ENCODE measurements at places on chromosomes 13 and 19.

GRCh38 chr19:56348289-56348877 lies 33.7 kb upstream of the ZSCAN5A start:
- DNase-seq, result peak; percentile 11
- H3K27ac ChIP-seq, result no peak overlapping the region
- no peak overlapping the region for H3K4me3 ChIP-seq
- H3K27me3 ChIP-seq, result peaks cover 44% of the 10 kb centered on the region
- no peaks in the 10 kb centered on the region for H3K36me3 ChIP-seq

DNA sequence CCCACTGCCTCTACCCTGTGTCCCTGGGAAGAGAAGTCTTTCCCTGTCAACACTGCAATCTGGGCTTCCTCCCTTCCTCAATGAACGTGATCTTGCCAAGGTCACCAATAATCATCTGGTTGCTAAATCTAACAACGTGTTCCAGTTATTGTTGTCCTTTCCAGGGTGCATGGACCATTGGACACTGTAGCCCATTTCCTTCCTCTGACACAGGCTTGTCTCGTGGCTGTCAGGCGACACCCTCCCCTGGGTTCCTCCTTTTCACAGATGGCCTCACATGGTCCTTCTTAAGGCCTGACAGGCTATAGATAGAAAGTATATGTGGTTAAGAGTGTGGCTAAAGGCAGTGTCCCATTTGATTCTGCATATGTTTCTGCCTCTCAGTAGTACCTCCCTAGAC lies 67.7 kb upstream of the STARD13 start:
- DNase-seq, result no peak
- H3K27me3 ChIP-seq, result no peaks in the 10 kb centered on the region
- H3K4me3 ChIP-seq, result no peak overlapping the region
- H3K4me1 ChIP-seq, result no peaks in the 10 kb centered on the region
- H3K27ac ChIP-seq, result no peak overlapping the region
- no peaks in the 10 kb centered on the region for H3K36me3 ChIP-seq

- DNase-seq, result no peak
- H3K27ac ChIP-seq, result no peak overlapping the region
- no peak overlapping the region for H3K4me3 ChIP-seq
- no peaks in the 10 kb centered on the region for H3K27me3 ChIP-seq
These were observed 263.0 kb downstream of the KLF12 start for GRCh38 chr13:73870970-73871935.

GRCh38 chr19:42132851-42133528 lies 744 bp upstream of the POU2F2 start:
- H3K27me3 ChIP-seq, result peaks cover 6% of the 10 kb centered on the region
- H3K27ac ChIP-seq, result no peak overlapping the region
- no peaks in the 10 kb centered on the region for H3K36me3 ChIP-seq
- H3K4me3 ChIP-seq, result peak overlapping the region; percentile 37

DNA sequence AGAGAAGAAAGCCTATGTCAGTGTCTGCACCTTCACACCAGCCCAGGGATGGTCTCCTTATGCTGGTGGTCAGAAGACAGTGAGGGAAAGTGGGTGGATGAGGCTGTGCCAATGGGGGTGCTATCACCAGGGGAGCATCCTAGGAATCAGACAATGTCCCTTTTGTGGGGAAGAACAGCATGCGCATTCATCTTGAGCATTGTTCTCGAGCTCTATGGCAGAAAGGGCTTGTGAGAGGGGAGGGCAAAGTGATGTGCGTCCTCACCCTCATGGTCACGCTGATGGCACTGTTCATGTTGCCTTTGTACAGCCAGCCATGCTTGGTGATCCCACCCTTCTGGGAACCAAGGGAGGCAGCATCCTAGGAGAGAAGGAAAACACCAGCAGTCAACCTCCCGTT lies 56.1 kb downstream of the DOCK9 start:
- no peak overlapping the region for H3K27ac ChIP-seq
- peaks cover 9% of the 10 kb centered on the region for H3K36me3 ChIP-seq
- no peak for DNase-seq
- H3K4me1 ChIP-seq, result peaks cover 8% of the 10 kb centered on the region
- H3K27me3 ChIP-seq, result no peaks in the 10 kb centered on the region

Data from PC-9 (cell line).